Pulmonary artery endothelial cell (primary cell): ENCODE measurements at places on chromosomes 5 and 9. TPM values are rescaled to one million over a fixed set of nuclear protein-coding genes. Genes with fewer than 3 reads are reported as not detected.

DNA sequence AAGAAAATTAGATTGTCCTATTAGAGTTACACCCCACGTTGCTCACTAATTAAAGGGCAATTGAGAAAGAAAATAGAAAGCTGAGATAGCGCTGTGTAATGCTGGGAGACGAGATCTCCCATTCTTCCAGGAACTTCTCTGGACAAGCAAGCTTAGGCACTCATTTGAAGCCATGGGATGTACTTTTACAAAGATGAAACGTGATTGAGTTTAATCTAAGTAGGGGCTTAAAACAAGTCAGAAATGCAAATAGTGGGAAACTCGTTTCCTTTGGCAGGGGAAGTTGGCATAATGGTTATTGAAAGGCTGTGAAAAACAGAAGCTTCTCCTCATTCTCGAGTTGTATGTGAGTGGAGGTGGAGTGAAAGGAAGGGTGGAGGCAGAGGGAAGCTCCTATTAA, 3.7 kb downstream of the PRDM6 start:
- no peak for DNase-seq

GRCh38 chr5:98639274-98639673, 134.2 kb upstream of the RGMB start:
- no peak for DNase-seq

GRCh38 chr9:109192732-109193361, 25.8 kb upstream of the FRRS1L start:
- no peak for DNase-seq

DNA sequence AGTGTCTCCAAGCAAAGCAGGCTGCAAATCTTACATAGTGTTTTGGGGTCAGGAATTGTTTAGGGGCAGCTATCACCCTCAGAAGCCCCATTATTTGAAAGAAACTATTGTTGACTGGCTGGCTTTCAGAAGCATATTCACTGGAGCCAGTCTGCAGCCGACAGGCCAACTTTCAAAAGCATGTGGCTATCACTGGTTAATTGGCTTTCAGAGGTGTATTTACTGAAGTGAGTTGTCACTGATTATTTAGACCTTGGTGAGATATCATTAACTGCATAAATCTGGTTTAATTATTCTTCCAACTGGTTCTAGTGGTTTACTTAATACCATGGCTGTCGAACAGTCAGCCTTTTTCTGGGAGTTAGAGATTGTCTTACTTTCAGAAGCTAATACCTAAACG, 247.0 kb downstream of the CWC27 start:
- no peak for DNase-seq

SPAG8 gene
- 0.20 and 0.25 TPM in 2 replicates for total RNA-seq

DNA sequence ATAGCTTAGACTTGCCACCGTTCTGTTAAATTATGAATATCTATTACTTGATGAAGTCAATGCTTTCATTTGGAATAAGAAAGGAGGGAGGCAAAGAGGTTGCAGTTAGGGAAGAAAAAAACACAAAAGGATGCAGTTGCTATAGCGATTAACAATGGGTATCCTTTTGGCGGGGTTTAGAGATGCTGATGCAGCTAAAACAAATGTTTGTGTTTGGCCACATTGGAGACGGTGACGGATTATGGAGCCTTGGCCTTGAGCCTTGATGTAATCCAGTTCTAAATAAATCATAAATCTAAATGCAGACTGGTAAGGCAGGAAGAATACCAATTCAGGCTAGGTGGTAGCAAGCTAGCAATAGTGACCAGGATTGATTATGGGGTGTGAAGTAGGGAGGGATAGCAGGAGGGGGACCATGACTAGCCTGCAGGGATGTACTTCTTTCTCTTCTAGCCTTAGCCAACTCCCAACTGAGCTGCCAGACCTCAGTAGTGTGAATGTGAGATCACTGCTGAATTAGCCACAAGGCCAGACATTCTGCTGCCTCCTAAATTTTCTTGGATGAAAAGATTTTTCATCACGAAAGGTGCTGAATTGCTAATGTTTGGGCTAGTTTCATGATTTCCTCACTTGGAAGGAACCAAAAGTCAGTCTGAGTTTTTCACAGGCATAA, 160.3 kb downstream of the TLR4 start:
- DNase-seq: no peak

DNA sequence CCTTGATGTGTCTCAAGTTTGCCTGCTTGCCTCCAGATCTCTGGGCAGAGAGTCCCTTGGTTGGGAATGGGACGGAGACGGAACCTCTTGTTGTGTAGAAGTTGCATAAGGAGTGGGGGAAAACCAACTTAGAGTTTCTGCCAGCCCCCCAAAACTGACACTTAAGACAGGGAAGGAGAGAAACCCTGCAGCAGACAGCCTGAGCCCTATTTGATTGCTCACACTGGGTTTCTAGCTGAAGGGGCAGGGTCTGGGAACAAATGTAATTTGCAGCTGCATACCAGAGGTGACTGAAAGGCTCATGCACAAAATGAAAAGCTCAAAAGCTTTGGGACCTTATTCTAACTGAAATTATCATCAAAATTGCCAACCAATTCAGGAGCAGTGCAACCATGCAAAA, 254.5 kb downstream of the RASEF start:
- DNase-seq: no peak

FUBP3 gene
- total RNA-seq: 40.3 and 42.8 TPM in 2 replicates

GRCh38 chr5:42811591-42812446, at the start of gene SELENOP:
TSS of gene SELENOP (minus strand) at chr5:42811892. CDS start at chr5:42808353, 3,539 bp downstream.
- DNase-seq: no peak

RASGRF2 gene
- total RNA-seq: 6.9 and 9.4 TPM in 2 replicates
